ENCODE measurements at places on chromosomes 5 and 9.

GRCh38 chr5:173878224-173878967, 9.8 kb upstream of the CPEB4 start:
- DNase-seq: no peak

DNA sequence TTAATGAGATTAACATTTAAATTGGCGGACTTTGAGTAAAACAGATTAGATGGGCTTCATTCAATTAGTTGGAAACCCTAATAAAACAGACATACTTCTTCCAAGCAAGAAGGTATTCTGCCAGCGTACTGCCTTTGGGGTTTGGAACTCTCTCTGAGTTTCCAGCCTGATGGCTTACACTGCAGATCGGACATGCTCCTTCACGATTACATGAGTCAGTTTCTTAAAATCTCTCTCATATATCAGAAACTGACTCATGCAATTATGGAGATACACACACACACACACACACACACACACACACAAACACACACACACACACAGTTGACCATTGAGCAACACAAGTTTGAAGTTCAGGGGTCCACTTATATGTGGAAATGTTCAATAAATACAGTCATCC, 789.4 kb downstream of the CDH12 start:
- DNase-seq: no peak

DNA sequence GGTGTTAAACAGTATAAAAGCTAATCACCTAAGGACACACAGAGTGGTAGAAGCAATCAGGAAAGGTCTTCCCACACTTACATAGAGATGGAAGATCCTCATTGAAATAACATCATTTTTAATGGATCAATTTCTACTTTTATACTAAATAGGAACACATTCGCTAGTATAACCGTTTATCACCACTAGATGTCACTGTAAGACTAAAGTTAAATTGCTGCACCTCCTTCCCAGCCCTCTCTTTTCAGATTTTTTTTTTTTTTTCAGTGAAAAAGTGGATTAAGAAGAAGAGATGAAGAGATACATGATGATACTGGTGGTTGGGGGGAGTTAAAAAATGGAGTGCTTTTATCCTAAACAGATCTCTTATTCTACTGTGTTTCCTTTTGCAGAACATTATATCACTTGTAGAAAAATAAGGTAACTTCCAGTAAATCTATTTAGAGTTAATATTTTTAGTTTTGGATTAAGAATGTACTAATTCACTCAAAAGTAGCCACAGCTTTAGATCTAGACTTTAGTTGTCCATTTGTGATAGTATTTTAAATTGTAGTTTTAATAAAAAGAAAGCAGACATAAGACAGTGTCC, 116.9 kb upstream of the ARRDC3 start:
- peak; percentile 54 for DNase-seq

- no peak for DNase-seq
These were observed 43.4 kb upstream of the TMC1 start for GRCh38 chr9:72477930-72478518.

GRCh38 chr9:121483049-121483448, 16.6 kb downstream of the GGTA1 start:
- no peak for DNase-seq

GRCh38 chr9:88390371-88390990, 2.2 kb downstream of the SPIN1 start:
- DNase-seq: no peak

DNA sequence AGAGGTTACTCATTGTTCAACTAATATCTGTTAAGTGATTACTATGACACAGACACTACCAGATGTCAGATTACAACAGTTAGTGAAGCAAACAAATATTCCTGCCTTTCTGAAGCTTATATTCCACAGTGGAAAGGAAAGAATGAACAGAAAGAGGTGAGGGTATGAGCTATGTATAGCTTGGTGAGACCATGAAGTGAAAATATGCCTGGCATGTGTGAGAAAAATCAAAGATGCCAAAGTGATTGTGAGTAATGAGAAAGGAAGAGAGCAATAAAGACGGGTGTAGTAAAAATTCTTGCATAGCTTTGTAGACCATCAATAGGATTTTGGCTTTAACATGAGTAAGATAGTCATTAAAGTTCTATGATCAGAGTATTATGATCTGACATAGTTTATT, 734.5 kb upstream of the NUDT12 start:
- DNase-seq: no peak

DNA sequence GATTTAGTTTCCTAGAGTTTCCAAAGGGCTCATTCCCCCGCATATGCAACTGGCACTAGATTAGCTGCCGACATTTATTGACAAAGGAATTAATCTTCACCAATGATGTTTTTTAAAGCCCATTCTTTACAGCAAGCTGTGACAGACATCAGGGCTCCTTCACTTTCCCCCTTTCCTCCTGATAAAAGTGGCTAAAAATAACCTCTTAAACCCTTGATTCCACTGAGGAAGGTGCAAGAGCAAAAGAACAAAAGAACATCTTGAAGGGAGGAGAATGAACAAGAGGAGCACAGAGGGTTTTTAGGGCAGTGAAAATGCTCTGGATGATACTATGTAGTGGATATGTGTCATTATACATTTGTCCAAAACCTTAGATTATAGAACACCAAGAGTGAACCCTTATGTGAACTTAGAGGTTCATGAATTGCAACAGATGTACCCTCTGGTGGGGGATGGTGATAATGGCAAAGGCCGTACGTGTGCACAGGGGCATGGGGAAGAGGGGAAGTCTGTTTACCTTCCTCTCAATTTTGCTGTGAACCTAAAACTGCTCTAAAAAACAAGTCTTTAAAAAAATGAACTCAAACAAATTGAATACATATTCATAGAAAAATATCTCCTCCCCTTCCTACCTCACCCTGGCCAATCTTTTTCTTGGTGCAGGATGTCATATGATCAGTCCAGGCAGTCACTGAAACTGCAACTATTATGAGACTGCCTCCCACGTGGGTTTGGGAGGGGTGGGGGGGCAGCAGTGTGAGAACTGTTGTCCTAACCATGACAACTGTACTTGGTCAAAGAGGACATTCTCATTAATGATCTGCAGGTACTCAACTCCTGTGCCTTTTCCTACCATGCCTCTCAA, 83.0 kb downstream of the MARCHF3 start:
- DNase-seq: peak; percentile 34

- DNase-seq: no peak
These were observed 34.7 kb downstream of the COL27A1 start for GRCh38 chr9:114189823-114190562.

GRCh38 chr5:38287124-38287523, 28.8 kb downstream of the EGFLAM start:
- DNase-seq: no peak

- DNase-seq: no peak
These were observed 416 bp upstream of the PAIP2 start for GRCh38 chr5:139341187-139341688.

GRCh38 chr5:140371356-140372151, 11.6 kb downstream of the SLC4A9 start:
- DNase-seq: no peak

Measured in MM.1S (cell line).